ENCODE measurements at places on chromosomes 6 and 20. TPM values are rescaled to one million over a fixed set of nuclear protein-coding genes. Genes with fewer than 3 reads are reported as not detected.
A peak's percentile ranks its signal among the peaks of the same experiment; 100 is the strongest.

GRCh38 chr6:148530394-148530953 is 187.8 kb downstream of the SASH1 start:
- no peak for DNase-seq

DNA sequence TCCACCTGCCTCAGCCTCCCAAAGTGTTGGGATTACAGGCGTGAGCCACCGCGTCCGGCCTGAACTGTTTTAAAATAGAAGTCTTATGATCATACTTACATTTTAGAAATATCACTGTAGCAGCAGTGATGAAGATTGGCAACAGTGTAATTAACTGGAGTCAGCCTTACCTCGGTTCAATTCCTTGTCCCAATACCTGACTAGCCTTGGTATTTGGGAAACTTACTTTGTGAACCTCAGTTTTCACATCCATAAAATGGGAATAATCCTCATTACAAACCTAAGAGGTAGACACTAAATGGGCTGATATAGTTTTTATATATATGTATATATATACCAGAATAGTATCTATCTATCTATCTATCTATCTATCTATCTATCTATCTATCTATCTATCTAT is 19.3 kb downstream of the PHF20 start:
- DNase-seq = no peak

- DNase-seq = no peak
Observed at GRCh38 chr6:39884696-39885095, 49.6 kb downstream of the MOCS1 start.

GRCh38 chr6:87074101-87074621 is 20.7 kb downstream of the CGA start:
- no peak for DNase-seq

DNA sequence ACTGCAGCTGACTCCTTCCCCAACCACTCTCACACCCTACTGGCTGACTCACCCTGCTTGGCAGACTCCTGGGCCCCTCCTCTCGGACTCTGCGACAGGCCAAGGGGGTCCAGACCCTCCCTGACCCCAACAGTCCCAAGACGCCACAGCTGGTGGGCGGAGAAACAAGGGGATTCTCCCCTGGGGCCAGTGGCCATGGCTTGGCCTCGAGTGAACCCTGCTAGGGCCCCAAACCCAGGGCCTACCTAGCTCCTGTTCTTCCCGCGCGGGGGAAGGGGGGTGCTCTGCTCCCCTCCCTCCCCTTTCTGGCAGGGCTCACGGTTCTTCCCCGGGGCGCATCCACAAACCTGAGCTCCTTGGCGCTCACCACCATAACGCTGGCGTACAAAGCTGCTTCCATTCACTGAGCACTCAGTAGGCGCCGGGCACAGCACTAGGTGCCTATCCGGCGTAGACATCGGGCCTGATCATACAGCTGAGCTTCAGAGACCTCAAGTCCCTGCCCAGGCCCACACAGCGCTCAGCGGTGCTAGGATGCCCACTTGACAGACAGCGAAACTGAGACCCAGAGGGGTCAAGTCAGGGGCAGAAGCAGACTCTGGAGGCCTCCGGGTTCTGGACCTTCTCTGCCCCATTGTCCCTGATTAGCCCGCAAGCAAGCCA is 597 bp downstream of the ADA start:
- DNase-seq = peak; percentile 47

DNA sequence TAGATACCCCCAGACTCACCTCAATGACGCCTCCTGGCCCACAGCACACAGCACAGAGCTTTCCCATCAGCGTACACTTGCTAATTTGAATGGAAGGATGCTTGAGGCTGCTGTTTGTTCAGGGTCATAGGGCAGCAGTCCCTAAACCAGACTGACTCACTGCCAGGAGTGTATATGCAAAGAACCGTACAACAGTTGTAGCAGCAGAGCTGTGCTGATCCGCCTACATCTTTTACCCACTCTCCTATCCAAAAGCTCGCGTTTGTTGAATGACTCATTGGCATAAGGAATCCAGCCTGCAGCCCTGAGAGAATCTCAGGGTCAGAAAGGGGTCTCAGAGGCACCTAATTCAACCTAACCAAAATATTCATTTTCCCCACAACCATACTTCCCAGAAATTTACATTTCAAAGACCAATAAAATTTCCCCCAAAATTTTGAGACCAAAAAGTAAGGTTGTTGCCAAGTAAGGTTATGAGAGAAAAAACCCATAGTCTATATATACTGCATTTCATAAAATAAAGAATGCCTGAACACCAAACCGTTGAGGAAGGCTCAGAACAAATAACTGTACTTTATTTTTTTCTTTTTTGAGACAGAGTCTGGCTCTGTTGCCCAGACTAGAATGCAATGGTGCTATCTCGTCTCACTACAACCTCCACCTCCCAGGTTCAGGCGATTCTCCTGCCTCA is 35.3 kb upstream of the CCND3 start:
- DNase-seq = no peak

GRCh38 chr20:6863798-6864201 is 96.3 kb downstream of the BMP2 start:
- DNase-seq = no peak

GRCh38 chr6:53811082-53811481 is 16.3 kb downstream of the LRRC1 start:
- no peak for DNase-seq

DNA sequence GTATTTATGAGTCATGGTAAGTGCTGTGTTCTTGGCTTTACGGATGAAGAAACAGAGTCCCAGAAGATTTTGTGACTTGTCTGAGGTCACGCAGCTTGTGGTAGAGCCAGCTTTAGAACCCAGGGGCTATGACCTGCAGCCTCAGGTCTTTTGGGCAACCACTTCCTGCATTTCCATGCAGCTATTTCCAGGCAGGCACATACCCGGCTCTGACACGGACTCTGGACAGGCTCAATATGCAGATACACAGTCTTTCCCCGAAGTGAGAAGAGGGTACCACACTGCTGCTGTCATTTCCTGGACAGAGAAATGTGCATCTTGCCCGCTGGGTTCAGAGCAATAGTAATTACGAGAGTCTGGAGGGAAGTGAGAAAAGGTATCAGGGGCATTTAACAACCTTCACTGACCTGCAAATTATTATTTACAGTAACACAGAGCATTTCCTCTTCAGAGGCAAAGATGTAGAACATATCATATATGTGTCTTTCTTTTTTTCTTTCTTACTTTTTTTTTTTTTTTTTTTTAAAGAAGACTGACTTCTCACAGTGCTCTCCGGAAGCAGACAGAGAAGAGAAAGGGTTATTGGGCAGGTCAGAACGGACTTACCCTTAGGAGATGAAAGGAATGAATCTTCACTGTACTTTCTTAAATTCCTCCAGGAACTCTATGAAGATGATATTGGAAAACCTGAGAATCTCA is 185.1 kb downstream of the CLIC5 start:
- DNase-seq = no peak

DNA sequence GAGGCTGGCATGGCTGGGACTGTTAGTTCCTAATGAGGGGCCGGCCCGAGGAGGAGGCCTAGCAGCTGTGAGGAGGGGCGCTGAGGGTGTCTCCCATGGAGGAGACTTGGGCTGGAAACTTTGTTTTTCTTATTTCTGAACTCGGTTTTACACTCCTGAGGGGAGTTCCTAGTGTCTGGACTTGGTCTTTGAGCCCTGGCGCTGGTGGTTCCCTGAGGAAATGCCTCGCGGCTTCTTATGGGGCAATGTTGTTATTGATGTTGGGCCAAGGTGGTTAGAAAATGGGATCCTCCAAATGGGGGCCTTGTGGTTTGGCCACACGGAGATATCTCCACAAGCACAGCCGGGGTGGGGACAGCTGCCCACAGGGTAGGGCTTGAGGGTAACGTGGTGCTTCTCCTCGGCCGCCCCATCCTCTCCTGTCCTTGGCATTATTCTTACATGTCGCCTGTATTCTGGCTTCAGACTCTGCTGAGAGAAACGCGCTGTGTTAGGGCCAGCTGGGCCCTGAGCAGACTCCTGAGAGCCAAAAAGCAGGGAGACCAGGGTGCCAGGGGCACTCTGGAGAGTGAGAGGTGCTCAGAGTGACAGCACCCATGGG is 136.9 kb downstream of the FOXO3 start:
- DNase-seq = no peak

- DNase-seq = peak; percentile 24
Observed at GRCh38 chr6:84773431-84774156, 9.2 kb upstream of the TBX18 start.

- DNase-seq = no peak
Observed at GRCh38 chr20:37526238-37526838, 1.3 kb downstream of the BLCAP start.

DNA sequence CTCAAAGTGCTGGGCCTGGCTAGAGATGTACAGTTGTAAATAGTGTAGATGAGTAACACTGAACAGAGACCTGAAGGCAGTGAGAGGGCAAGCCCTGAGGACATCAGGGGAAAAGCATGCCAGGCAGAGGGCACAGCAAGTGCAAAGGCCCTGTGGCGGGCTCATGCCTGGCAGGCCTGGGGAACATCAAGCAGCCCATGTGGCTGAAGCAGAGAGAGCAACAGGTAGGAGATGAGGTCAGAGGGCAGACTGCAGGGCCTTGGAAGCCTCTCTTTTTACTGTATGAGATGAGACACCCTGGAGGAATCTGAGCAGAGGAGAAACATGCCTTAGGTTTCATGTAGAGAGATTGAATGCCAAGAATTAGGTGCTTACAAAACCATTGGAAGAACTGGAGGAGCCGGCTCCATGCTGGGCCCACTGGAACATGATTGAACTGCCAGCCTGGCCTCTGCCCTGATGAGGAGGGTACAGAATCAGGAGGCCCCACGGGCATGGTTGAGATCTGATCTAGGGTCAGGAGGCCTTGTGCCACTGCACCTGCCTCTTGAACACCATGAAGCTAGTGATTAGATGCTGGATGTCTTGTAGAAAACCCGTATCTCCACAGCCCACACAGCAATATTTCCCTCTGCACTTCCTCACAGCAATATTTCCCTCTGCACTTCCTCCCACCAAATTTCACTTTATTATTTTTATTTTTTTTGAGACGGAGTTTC is 5.9 kb upstream of the HMGA1 start:
- DNase-seq = no peak

GRCh38 chr20:33181482-33182093 is 13.6 kb downstream of the BPIFA2 start:
- DNase-seq = no peak

GRCh38 chr20:36149012-36149411 is 5.5 kb upstream of the EPB41L1 start:
- no peak for DNase-seq

GRCh38 chr20:6919792-6920468 is 152.4 kb downstream of the BMP2 start:
- DNase-seq = no peak

- no peak for DNase-seq
Observed at GRCh38 chr6:147922799-147923198, 414.3 kb downstream of the SAMD5 start.

DNA sequence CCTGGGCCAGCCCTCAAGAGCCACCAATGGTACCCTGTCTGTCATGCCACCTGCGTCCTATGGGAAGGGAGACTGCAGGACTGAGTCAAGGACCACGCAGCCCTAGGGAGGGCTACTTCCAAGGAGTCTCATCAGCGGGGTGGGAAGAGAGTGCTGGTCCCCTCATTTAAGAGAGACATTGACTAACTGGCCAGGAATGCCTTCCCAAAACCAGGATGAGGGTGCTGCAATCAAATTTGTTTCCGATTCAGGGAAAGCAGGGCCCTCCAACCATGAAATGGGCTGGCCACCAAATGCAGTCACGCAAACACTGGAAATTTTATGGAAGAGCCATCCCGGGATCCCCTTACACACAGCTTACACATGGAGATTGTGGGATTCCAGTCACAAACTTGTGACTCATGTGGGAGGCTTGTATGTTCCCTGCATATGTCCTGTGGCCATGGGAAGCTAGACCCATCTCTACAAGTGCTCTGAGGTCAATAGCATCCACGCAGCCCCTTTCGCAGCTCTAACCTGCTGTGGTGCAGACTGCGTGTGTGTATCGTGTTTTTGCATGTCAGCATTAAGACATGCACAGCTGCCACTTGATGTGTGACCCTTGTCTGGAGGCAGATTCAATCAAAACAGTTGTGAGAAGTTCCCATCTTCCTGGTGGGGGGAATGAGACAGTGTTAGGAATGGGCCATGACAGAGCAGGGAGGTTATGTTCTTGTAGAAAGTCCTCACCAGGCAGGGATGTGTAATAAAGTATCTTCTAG is 53.0 kb upstream of the CST7 start:
- DNase-seq = no peak

DNA sequence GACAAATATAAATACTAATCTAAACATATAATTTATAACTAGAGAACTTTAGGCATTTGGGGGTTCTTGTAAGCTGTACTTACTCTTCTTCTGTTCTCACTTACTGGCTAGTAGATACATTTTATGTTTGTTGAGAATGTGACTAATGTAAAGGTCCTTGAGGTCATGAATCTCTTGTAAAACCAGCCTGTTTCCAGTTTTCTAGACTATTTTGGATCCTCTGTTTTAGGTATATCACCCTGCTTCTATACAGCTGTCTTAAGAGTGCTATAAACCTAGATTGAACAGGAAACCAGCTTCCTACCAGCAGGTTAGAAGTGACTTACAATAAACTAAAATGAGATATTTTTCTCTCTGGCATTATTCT is 134.2 kb downstream of the PLCB4 start:
- DNase-seq = no peak

DNA sequence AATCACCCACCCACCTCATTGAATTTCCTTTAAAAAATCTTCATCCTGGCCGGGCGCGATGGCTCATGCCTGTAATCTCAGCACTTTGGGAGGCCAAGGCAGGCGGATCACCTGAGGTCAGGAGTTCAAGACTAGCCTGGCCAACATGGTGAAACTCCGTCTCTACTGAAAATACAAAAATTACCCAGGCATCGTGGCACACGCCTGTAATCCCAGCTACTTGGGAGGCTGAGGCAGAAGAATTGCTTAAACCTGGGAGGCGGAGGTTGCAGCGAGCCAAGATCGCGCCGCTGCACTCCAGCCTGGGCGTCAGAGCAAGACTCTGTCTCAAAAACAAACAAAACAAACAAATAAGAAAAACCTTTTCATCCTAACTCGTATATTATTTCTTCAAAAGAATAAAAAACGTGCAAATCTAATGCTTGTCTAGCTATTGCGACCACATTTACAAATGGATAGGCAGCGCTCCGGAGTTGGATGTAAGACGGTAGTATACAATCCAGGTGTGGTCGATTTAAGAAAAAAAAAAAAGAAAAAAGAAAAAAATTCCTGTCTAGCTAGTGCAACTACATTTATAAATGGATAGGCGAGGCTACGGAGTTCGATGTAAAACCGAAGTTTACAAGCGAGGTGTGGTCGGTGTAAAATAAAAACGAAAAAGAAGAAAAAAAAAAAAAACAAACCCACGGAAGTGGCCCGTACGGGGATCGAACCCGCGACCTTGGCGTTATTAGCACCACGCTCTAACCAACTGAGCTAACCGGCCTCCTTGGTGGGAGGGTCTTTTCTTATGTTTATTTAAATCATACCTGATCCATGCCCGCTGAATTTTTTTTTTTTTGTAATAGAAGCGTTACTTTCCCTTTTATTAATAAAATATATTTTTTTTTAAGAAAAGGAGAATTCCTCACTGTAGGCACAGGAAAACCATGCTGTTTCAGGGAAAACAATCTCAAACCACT is 70.7 kb upstream of the PRSS16 start:
- peak; percentile 46 for DNase-seq

- peak; percentile 34 for DNase-seq
Observed at GRCh38 chr20:40657526-40657925, 31.5 kb downstream of the MAFB start.

Gene GNMT
- 0.77 TPM for total RNA-seq

Gene SRMS
- not detected for total RNA-seq

Gene SLC12A5
- not detected for total RNA-seq

Gene EYA2
- total RNA-seq = 0.63 TPM

Gene PBOV1
- total RNA-seq = not detected

Gene TMEM170B
- total RNA-seq = 4.4 TPM

Gene LBP
- 0.19 TPM for total RNA-seq

Gene RAB44
- total RNA-seq = 0.05 TPM

Gene MUC21
- not detected for total RNA-seq
